ENCODE measurements at places on chromosomes 5 and 9.

- no peak for DNase-seq
These were observed 374.3 kb downstream of the CCDC171 start for GRCh38 chr9:15927161-15927560.

DNA sequence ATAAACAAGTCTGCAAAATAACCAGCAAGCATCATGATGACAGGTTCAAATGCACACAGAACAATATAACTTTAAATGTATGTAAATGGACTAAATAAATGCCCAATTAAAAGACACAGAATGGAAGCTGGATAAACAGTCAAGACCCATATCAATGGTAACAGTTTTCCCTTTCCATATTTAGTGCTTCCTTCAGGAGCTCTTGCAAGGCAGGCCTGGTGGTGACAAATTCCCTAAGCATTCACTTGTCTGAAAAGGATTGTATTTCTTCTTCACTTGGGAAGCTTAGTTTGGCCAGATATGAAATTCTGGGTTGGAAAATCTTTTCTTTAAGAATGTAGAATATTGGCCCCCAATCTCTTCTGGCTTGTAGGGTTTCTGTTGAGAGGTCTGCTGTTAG lies 120.2 kb upstream of the RASA1 start:
- no peak for DNase-seq

DNA sequence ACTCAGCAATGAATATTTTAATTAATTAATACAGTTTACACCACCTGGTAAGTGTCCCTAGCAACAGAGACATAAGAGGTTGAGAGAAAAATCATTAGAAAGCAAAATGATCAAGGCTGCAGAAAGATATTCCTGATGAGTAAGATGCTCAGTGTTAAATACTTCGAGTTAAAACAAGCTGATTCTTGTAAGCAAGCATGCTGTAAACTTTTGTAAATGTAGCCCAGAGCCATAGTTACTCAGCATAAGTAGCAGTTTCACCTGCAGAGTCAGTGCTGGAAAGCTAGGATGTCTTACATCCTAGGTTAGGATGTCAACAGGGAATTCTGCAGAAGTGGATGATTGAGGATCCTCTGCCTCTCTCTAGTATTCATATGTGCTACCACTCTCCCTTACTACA lies 4.2 kb downstream of the PRKACG start:
- no peak for DNase-seq

DNA sequence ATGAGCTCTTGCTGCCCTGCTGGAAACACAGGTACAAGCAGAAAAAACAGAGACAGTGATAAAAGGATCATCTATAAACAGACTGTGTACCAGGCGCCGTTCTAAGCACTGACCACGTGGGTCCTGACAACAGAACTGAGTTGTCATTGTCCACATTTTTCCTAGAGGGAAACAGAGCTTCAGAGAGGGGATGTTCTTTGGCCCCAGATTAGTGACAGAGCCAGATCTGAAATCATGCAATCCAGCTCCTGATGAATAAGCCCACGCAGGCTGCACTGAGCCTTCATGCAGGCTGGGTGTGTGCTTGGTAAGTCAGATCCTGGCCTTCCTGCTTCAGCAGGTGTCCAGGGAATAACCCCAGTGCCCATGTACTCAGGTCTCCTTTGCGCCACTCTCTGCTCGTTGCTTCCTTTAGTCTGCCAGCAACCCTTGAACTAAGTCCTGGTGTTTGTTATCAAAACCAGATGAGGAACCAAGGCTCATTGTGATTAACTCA lies 22.8 kb upstream of the TCF7 start:
- DNase-seq, result no peak

- DNase-seq, result no peak
These were observed 70.8 kb downstream of the RAB24 start for GRCh38 chr5:177232761-177233160.

- no peak for DNase-seq
These were observed 12.5 kb upstream of the SEC16A start for GRCh38 chr9:136495238-136495800.

GRCh38 chr5:166441-167372 lies 24.6 kb upstream of the LRRC14B start:
- DNase-seq, result no peak

DNA sequence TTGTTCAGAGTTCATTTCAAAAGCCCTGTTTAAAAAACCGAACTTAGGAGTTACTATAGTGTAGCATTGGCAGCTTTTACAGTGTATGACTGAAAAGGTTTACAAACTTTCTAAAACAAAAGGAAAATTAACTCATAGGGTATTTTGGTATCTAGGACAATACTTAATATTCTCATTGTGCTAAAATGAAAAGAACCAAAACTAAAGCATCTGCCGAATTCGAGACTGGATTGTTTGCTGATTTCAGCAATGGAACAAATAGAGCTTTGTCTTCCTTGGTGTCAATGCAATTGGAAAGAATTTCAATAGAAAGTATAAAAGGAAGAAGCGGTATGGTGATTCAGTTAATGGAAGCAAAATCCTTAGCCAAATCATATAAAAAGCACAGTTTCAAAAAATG lies 254.1 kb downstream of the SLF1 start:
- no peak for DNase-seq

- DNase-seq, result no peak
These were observed 326.6 kb upstream of the NREP start for GRCh38 chr5:112083623-112084022.

DNA sequence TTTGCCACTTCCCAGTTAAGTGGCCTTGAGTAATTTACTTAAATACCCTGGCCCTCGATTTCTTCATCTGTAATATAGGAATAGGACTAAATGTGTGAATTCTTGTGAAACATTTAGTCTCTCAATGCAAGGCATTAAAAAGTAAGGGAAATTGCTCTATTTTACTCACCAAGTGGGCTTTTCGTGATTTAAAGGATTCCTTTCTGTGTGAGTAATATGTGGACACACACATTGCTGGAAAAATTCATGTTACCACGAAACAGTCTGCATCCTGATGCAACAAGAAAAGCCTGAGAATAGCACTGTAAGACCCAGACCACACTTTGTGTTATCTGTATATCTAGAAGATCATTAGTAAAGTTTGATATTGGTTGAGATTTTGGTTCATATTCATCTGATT lies 1243.0 kb upstream of the CDH9 start:
- DNase-seq, result no peak

DNA sequence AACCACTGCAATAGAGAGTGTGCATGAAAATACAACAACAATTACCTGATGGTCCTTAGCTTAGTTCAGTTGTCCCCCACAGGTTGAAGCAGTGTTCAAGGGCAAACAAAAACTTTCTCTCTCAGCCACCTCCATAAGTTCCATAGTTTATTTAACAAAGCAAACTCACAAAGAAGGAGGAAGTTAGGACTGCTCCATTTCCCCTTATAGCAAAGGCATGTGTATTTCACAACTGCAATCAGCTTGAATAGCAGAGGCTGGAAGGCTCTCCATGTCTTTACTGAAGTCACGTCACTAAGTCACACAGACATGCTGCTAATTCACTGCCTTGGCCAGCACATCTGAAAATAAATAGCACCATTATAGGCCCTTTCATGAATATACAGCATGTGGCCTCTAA lies 43.3 kb downstream of the DOCK8 start:
- no peak for DNase-seq

GRCh38 chr9:104836235-104836634 lies 72.3 kb downstream of the NIPSNAP3B start:
- no peak for DNase-seq

DNA sequence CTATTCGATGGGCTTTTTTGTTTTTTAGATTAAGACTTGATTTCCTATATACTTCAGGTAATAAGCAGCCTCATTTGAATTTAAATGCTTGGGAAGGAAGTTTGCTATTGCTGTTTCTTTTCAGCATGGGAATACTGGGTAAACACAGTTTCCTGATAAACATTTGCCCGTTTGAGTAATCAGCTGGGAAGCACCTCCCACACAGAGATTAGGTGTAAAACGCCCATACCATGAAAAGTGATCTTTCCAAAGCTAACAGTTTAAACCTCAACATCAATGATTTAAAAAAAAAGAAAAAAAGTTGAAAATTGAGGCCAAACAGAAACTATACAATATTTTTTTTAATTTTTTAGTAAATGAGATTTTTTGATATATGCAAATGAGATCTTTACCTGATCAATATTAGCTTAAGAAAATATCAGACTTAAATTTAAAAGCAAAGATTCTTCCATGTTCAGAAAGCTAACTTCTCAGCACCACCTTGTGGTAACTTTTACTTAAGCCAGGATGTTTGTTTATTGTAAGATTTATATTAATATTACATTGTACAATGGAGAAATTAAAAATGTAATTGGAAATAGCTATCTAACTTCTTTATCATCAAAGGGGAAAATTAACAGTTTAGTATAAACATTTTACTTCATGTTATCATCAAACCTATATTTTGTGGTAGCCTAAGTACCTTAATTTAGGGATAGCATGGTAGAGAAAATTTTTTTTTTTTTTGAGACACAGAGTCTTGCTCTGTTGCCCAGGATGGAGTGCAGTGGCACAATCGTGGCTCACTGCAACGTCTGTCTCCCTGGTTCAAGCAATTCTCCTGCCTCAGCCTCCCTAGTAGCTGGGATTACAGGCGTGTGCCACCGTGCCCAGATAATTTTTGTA lies 39.8 kb downstream of the F2RL2 start:
- DNase-seq, result no peak

- no peak for DNase-seq
These were observed 307.8 kb upstream of the ARRDC3 start for GRCh38 chr5:91690921-91691320.

- DNase-seq, result no peak
These were observed 42.7 kb downstream of the NKD2 start for GRCh38 chr5:1051366-1051720.

- no peak for DNase-seq
These were observed 30.8 kb downstream of the OR1J1 start for GRCh38 chr9:122446819-122447484.

DNA sequence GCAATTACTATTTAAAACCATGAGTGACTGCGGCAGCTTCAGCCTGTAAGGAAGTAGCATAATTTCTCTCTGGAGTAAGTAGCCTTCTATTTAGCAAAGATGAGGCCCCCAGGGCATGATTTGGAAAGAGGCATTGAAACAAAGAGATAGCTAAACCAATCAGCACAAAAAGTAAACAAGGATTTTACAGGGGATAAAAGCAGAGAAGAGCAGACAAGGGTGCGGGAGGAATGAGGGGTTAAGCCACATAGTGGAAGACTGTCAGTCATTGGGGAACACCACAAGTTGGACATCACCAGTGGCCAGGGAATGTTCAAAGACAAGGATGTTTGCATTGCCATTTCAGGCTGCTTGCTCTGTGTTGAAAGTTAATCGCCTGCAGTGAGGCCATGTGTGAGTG lies 24.0 kb upstream of the C5orf63 start:
- DNase-seq, result no peak

DNA sequence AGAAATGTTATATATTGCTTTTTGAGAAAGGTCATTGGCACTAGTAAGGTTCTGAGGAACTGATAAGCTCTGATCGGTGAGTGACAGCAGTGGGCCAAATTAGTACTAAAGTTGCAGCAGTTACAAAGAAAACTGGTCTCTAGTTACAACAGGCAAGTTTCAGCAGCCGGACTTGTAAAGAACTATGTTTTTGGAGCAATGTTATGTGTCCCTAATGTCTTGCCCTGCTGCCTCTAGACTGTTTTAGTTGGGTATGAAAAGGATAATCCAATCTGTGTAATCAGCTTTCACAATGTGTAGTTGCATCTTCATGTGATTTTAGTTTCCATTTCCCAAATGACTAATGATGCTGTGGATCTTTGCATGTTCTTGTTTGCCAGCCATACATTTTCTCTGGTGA lies 113.5 kb downstream of the CAMK4 start:
- no peak for DNase-seq

DNA sequence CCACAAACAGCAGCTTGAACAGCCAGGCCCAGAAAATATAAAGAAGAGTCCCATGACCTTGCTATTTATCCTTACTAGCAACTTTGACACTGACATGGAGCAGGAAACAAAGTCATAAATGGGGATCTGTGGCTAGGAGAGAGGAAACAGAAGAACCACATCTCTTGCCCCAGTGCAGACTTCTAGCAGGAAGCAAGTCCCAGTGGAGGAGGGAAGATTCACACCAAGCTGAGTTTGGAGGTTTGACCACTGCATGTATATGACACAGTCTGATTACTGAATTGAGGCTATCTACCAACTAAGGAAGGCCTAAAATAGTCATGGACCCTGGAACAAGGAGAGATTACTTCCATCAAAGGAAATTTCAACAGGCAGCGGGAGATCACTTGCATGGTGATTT lies 51.4 kb downstream of the CDH6 start:
- DNase-seq, result no peak

DNA sequence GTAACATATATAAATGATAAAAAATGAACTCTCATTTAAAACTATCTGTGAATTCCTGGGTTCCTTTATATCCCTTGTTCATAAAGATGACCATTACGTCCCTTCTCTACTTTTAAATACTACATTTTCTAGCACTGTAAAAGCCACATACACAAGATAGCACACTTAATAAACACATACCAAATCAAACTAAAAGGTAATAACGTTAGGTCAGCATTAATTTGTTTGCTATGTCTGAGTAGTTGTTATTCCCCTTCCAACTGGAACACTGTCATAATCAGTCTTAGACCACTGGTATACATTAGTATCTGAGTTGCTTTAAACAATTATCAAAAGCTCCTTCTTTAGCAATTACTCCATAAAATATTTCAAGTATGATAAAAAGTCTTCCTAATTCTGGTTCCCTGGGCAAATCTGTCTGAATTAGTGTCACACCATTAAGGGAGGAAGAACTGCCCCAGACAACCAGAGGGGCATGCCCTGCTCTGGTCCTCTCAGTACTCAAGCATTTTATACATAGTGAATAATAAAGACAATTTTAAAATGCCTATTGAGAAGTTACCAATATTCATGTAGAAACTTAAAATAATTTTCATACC lies 98.1 kb downstream of the RAPGEF6 start:
- no peak for DNase-seq

DNA sequence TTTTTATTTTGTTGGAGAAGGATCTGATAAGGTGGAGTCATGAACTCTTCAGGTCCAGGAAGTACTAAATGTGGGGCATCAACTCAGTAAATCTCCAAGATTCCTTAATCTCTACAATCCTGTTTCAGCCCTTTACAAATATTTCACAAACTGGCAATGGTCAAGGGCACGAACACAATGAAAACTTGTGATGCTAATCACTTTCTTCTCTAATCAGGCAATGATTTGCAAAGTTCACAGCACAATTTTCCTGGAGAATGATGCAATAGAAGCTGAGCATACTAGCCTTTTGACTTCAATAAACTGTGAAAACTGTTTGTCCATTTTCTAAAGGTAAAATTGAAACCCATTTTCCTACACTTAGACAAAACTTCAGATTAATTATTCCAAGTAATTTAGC lies 16.9 kb downstream of the GDF9 start:
- DNase-seq, result no peak

- no peak for DNase-seq
These were observed 41.1 kb downstream of the LIX1 start for GRCh38 chr5:97101189-97101910.

DNA sequence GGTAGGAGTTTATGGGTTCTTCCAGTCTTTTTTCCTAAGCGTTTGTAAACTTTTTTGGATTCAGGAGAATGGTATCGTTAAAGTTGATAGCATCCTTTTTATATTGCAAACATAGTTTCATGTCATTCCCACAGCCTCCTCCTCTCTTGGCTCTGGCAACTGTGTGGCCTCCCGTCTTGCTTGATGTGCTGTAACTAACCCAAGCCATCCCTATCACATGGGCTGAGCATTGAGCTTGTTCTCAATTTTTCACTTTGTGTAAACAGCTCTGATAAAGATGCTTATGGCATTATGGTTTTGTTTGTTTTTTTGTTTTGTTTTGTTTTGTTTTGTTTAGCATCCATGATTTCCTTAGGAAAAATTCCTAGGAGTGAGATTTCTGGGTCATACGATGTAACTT lies 4.6 kb downstream of the STKLD1 start:
- DNase-seq, result no peak
